Gastrocnemius medialis (tissue), 4 donors: ENCODE measurements at places on chromosomes 4 and X.

- no peaks in the 10 kb centered on the region for H3K27me3 ChIP-seq
- no peak for DNase-seq
- H3K36me3 ChIP-seq = no peaks in the 10 kb centered on the region
Measured at GRCh38 chr4:107210450-107211239, 174.5 kb upstream of the DKK2 start.

DNA sequence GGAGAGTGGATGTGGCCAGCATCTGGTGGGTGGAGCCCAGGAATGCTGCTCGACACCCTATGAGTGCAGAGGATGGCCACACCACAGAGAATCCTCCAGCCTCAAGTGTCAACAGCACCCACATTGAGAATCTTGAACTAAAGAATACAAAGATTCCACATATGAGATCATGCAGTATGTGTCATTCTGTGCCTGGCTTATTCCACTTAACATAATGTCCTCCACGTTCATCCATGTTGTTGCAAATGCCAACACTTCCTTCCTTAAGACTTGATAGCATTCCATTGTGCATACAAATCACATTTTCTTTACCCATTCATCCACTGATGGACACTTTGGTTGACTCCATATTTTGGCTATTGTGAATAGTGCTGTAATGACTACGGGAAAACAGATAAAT, 145.8 kb downstream of the PRKX start:
- no peaks in the 10 kb centered on the region for H3K36me3 ChIP-seq
- H3K27ac ChIP-seq = no peak overlapping the region
- no peak for DNase-seq
- no peaks in the 10 kb centered on the region for H3K27me3 ChIP-seq
- H3K4me1 ChIP-seq = no peaks in the 10 kb centered on the region

- no peak overlapping the region for H3K27ac ChIP-seq
- DNase-seq = no peak
- H3K4me3 ChIP-seq = no peak overlapping the region
- H3K36me3 ChIP-seq = no peaks in the 10 kb centered on the region
Measured at GRCh38 chr4:121307445-121308327, 73.1 kb downstream of the QRFPR start.

- peaks cover 17% of the 10 kb centered on the region for H3K27me3 ChIP-seq
- no peak overlapping the region for H3K27ac ChIP-seq
- no peaks in the 10 kb centered on the region for H3K36me3 ChIP-seq
- no peaks in the 10 kb centered on the region for H3K4me1 ChIP-seq
- DNase-seq = no peak
- H3K4me3 ChIP-seq = no peak overlapping the region
Measured at GRCh38 chrX:646796-647195, 16.2 kb downstream of the SHOX start.

DNA sequence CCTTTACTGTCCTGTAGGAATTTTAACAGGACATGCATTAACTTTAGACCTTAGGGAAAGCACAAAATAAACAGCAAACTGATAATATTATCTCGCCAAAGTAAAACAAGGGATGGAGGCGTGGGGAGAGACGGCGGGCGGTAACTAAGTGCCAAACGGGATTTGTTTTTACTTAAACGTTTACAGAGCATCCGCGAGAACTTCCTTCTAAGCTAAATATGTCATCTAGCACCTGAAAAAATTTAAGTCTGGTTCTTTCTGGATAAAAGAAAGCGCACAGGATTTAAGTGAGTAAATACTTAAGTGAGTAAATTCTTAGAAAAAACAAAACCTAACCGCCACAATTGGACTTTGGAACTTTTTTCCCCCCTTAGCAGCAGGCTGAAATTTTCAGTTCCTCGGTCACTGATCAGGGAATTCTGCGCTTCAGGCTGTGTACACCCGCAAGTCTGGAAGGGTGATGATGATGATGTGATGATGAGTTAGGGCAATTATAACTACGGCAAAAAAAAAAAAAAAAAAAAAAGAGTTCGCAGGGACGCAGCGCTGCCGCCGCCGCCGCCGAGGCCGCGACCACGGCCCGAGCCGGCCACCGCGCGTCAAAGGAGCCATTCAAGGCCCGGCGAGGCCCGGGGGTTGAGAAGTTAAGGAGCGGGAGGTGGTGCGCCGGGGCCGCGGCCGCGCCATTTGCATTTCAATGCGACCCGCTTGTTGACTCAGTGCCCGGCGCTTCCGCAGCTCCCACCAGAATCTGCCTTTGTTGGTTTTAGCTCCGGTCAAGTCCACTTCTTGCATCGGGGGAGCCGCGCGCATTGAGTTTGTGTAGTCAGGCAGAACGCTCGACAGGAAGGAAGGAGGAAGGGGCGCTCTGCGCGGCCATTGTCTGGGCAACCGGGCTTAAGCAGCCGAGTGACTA, 108.8 kb downstream of the SPRY1 start:
- no peaks in the 10 kb centered on the region for H3K27me3 ChIP-seq
- peak overlapping the region; percentile 54 for H3K4me3 ChIP-seq
- no peaks in the 10 kb centered on the region for H3K36me3 ChIP-seq
- no peak for DNase-seq
- peaks cover 11% of the 10 kb centered on the region for H3K4me1 ChIP-seq

GRCh38 chr4:130099105-130099504, 1003.2 kb downstream of the C4orf33 start:
- no peak overlapping the region for H3K4me3 ChIP-seq
- no peak overlapping the region for H3K27ac ChIP-seq
- H3K36me3 ChIP-seq = no peaks in the 10 kb centered on the region
- DNase-seq = no peak
